GM13976 (cell line): ENCODE measurements at places on chromosomes 2 and 18.

DNA sequence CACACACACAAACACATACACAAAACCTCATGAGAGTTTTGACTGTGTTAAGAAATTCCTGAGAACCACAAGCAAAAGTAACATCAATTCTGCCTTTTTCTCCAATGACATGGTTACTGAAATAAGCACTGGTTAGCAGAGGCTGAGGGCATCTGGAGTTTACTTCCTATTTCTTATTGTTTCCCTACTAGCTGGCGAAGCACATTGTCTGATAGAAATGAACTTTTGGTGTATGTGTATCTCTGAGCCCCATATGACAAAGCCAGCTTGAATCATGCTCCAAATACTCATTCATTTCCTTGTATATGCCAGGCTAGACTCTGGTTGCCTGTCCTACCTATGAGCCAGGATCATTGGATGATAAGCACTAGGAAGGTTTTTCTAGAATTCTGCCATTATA is 203.1 kb downstream of the NCKAP5 start:
- DNase-seq = no peak

DNA sequence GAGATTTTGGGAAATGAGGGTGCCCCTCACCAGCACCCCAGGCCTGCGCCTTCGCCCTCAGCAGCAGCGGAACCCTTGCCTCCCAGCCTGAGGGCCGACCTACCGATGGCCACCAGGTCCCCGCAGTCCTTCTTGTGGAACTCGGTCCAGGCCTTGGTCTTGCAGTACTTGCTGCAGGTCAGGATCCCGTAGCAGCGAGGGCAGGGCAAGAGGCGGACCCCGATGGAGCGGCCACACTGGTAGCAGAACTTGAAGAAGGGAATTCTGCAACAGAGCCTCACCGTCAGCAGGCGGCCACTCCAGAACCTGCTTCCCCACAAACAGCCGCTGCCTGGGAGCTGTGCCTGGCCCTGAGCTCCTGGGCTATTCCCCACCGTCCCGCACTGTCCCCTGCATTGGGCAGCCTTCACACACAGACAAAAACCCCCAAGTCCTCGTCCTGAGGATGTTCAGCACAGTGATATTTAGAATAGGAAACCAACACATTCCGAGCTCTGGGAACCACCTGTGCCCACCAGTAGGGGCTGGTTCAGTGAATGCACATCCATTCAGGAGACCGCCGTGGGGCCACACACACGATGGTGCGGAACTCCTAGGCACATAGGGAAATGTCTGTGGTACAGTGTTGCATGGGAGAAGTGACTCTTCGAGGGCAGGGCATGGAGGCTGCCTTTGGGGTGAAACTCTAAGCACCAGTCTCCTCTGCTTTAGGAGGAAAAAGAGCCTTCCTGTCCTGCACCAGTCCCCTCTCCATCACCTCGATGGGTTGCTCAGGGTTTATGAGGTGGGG is 45.6 kb downstream of the GPC1 start:
- DNase-seq = peak; percentile 9

GRCh38 chr2:227368574-227368973 is 10.5 kb downstream of the TM4SF20 start:
- no peak for DNase-seq

DNA sequence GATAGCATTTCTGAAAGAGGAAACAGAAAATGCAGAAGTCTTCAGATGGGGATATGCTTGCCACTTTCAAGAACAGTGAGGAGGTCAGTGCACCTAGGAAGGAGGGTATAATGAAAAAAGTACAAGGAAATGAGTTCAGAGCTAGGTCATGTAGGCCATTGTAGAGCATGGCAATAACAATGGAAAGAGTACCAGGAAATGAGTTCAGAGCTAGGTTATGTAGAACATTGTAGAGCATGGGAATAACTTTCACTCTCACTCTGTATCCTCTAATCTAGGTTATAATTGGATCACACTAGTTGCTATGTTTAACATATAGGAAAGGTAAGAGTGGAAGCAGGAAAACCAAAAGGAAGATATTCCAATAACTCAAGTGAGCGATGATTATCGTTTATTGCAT is 12.3 kb downstream of the SCG2 start:
- DNase-seq = no peak

DNA sequence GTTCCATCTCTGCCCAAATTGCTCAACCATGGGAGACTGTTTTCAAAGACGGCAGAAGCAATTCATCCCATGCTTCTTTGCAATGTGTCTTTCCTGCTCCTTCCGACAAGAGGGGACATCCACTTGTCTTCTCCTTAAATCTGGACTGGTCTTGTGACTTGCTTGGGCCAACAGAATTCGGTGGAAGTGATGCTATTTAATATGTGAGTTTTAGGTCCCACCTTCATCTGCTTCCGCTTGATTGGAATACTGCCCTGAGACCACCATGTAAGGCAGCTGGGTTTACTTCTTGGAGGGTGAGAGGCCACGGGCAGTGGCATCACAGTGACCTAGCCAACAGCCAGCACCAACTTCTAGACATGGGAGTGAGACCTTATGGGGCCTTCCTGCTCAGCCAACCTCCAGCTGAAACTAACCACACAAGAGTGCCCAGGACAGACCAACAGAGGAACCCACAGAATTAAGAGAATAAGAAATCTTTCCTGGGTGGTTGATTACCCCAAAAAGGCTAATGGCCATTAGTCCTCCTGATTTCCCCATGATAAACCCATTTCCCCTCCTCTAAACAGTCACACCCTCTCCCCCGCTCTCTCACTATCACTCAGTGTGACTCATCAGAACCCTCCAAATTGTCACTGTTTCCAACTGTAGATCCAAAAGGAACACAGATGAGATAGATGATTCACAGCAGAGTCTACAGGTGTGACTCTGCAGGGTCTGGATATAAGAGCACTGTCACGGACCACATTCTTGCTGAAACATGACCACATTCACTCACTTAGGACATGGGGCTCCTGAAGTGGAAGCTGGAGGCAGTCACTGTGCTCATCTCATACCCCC is 16.2 kb upstream of the RHOB start:
- DNase-seq = peak; percentile 47

DNA sequence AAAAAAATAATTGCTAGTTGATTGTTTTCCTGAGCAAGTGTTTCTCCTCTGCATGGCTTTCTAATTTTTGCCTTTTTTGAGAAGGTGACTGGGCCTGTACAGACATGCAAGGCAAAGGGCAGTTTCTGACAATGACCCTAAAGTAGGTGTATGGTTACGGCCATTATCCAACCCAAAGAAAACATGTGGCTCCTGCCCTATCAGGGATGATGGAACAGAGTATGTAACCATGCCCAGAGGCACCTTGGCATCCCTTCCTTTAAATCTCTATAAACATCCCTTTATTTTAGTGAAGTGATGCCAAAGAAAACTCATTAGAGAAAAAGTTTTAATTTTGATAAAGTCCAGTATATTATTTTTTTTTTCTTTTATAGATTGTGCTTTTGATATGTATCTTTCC is 217.5 kb downstream of the LPIN1 start:
- no peak for DNase-seq

- no peak for DNase-seq
Measured at GRCh38 chr2:54979321-54980044, 70.8 kb downstream of the RTN4 start.
